ENCODE measurements at places on chromosomes 11 and 22.

- DNase-seq: no peak
Measured at GRCh38 chr22:20319041-20319744, 667 bp downstream of the DGCR6L start.

DNA sequence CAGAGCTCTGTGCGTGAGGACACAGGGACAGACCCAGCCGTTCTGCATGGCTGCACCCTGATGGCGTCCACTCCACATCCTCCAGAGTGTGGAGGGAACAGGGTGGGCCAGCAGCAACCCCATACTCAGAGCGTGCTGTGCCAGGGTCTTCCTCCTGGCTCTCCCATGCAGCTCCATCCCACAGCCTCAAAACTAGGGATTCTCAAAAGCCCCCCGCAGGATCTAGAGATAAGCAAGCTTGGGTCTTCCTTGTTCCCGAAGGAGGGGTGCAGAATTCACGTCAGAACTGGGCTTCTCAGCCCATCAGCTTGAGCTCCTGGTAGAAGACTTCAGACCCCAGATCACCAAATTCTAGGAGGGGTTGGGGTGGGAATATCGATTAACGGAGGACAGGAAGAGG, 858.8 kb downstream of the TBC1D22A start:
- no peak for DNase-seq

GRCh38 chr11:116729501-116730240, 43.1 kb downstream of the BUD13 start:
- no peak for DNase-seq

DNA sequence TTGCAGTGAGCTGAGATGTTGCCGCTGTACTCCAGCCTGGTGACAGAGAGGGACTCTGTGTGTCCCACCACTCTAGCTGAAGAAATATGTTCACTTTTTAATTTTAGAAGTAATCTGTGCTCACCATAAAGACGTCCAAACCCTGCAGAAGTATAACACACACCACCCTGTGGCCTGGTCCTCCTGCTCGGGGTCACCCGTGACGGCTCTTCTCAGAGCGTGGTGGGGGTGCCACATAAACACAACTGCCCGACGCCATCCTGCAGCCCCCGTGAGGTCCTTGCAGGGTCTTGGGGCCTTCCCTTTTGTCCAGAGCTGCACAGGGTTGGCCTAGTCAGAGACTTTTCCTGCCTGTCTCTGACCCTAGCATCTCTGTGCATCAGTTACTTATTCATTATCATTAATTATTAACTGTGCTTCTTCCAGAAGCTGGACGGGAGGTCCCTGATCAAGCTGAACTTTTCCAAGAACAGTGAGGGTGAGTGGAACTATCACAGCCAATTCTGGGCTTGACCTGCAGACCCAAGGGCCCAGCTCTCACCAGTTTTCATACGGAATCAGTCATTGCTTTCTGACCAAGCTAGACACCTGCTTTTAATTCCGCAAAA, 8.9 kb downstream of the PPIL2 start:
- no peak for DNase-seq

DNA sequence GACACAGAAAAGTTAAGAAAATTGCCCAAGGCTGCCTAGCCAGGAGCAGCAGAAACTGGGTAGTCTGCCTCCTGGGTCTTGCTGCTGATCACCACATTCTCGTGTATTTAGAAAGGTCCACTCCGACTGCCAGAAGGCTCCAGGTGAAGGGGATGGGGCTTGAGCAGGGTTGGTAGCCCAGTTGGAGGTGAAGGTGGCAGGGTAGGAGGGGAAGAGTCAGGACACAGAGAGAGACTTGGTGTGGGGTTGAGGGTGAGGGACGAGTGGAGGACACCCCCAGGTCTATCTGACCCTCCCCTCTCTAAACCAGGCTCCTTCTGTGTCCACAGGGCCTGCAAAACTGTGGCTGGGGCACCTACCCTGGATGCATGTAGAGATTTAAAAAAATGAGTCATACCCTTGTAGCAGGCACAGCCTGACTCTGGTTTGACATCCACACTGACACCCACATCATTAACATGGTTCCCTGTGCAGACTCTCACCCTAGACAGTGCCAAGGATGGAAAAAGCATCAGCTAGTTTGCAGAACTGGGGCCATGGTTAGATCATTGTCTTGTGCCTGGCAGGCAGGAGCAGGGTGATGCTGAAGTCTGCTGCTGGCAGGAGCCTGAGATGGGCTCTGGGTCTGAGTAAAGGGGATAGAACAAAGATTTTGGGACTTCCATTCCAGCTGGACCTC, 273.2 kb downstream of the TENM4 start:
- no peak for DNase-seq

- no peak for DNase-seq
Measured at GRCh38 chr11:32821917-32822560, 7.7 kb upstream of the PRRG4 start.

DNA sequence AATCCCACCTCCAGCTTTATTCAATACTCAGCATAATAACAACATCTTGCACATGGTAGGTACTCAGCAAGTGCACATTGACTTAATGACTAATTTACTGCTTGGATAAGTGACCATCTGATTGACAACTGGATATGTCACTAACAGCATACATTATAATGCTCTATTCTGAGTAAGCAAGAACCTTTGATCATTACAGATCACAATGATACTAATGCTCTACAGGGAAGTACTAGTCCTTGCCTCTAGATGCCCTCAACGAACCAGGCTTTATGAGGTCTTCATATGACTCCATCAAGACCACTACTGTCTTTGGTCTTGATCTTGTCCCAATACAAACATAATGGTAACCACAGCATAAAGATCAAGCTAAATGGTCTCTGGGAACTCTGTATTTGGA, 167.6 kb upstream of the MTMR2 start:
- no peak for DNase-seq
